ENCODE measurements at places on chromosomes 16 and 17.
A peak's percentile ranks its signal among the peaks of the same experiment; 100 is the strongest.

- no peak for DNase-seq
Measured at GRCh38 chr16:4233431-4233830, 8.4 kb downstream of the SRL start.

DNA sequence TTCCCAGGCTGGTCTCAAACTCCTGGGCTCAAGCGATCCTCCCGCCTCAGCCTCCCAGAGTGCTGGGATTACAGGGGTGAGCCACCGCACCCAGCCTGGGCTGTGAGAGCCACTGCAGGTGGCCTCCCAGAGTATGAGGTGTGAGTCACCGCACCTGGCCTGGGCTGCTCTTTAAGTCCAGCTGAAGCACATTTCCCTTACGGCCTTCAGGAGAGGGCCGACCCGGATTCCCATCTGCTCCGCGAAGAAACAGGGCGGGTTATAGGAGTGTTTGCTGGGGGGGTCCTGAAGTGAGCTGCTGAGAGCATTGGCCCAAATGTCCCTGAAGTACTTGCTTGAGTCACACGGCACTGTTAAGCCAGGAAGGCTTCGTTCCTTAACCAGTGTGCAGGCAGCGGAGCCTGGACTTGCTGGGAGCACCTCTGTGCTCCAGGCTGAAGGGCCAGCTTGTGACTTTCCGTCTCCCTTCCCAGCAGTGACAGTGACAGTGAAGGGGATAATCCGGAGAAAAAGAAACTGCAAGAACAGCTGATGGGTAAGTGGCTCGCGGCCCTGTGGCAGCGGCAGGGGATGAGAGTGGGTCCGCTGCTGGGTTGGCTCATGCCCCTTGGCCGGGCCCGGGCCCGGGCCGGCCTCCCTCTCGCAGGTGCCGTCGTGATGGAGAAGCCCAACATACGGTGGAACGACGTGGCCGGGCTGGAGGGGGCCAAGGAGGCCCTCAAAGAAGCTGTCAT lies 7.2 kb downstream of the VPS4A start:
- no peak for DNase-seq

- no peak for DNase-seq
Measured at GRCh38 chr17:38604479-38605403, 1.0 kb downstream of the SRCIN1 start.

DNA sequence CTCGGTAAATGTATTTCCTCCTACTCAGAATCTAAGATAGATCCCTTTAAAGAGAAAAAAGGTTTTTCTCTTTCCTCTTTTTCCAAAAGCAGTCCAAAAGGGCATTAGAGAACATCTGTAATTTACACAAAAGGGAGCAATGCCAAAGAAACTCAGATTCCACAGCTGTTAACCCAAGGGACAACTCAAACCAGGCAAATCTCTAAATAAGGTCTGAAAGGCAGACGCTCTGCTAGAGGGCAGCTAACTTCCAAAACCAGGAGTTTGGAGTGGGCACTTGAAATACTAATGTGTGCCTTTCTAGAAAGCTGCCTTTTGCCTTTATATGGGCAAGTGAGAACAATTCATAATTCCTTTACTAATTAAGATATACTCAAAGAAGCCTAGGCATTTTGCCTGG lies 435.7 kb downstream of the ZFHX3 start:
- no peak for DNase-seq

- peak; percentile 49 for DNase-seq
Measured at GRCh38 chr17:40399185-40399584, 18.5 kb downstream of the TOP2A start.

- peak; percentile 55 for DNase-seq
Measured at GRCh38 chr17:81522491-81523401, 5.4 kb upstream of the FSCN2 start.

- peak; percentile 99 for DNase-seq
Measured at GRCh38 chr17:77099997-77100396, 40.8 kb upstream of the SEC14L1 start.

DNA sequence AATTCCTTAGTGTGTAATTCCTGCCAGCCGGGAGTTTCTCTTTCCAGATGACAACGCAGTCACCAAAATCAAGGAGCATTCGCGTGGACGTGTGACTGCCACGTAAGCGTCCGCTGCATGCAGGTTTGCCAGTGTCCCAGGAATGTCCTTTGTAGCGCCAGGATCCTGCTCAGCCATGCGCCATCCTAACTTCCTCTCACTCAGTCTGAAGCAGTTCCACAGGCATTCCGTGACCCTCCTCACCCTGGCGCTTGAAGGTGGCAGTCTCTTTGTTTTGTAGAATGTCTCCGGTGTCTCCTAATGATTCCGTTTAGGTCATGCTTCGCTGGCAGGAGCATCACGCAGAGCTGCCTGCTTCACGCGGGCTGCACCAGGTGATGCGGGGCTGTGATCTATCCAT lies 88.6 kb downstream of the RPTOR start:
- no peak for DNase-seq

- no peak for DNase-seq
Measured at GRCh38 chr16:65042438-65043365, 79.2 kb downstream of the CDH11 start.

DNA sequence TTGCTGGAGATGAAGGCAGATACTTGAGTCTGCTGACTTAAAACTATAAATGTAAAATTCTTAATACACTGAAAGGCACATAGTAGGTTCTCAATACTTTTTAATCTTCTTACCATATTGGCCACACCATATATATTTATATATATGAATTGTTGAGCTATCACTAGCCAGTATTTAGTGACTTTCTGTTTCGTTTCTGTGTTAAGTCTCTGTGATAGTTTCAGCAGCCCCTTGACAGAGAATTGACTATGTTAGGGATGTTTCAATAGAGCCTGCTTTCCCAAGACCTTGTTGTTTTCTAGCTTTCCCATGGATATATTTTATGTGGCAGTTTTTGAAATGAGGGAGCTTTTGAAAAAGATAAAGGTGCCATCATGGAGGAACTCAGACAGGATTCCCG lies 206.5 kb upstream of the GOT2 start:
- no peak for DNase-seq

GRCh38 chr16:24729951-24730815 lies 732 bp downstream of the TNRC6A start:
- DNase-seq, result peak; percentile 13
